ENCODE measurements at places on chromosomes 6 and 20.

GRCh38 chr6:40695114-40695513, 108.0 kb upstream of the LRFN2 start:
- DNase-seq: no peak

- DNase-seq: no peak
Measured at GRCh38 chr6:68652117-68652536, 17.0 kb downstream of the ADGRB3 start.

- DNase-seq: no peak
Measured at GRCh38 chr20:24032400-24032898, 43.9 kb upstream of the GGTLC1 start.

DNA sequence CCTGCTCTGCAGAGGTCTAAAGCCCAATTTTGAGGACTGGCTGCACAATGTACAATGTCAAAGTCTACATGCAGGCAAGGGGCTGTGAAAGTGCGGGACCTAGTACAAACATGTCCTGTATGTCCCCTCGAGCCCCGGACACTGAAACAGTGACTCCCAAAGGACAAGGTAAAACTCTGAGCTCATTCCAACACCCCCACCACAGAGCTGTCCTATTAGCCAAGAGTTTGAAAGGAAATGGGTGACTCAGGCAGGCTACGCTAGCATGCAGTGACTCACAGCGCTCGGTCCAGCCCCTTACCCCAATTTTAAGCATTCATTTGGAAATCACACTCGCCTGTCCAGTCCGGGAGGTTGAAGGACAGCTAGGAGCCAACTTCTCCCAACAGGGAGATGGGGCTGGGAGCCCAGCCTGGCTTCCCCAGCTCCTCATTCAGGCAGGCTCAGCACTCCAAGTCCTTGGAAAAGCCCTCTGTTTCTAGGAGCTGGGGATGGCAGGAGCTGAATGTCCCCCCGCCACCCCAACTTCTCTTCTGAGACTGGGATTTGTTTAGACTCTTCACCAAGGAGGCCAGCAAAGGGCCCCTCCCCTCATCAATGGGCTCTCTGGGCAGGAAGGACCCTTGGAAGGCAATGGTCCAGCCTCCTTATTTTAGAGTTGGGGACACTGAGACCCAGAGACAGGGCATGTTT, 3.9 kb downstream of the SDC4 start:
- DNase-seq: no peak

DNA sequence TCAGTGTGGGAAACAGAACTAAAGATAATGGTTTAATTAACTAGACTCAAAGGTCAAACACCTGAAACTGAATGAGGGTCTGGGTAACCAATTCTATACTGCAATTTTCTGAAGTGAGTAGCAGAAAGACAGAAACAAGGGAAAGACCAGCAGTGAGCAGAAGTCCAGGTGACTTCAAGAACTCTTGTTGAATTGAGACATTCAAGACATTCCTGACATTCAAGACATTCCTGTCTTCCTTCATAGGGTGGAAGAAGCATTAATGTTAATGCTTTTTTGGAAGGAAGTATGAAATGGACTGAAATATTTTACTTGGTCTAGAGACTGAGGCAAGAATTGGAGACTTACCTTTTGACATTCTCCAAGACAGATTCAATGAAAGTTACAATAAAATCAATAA, 529.9 kb upstream of the MMS22L start:
- DNase-seq: no peak

DNA sequence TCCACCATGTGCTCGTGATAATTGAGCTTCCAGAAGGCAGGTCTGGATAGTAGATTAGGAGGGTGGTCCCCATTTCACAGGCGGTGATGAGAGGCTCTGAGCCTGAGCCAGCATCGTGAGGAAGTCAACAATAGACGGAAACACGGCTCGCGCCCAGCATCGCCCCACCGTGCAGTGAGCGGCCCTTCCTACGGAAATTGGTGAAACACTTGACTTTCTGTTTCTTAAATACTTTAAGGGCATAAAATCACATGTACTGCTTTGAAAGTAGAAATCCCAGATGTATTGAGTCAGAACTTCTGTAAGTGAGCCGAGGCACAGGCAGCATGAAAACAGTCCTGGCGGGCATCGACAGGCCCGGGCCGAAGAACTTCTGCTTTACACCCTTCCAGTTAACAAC, 4.3 kb upstream of the KIF25 start:
- no peak for DNase-seq

DNA sequence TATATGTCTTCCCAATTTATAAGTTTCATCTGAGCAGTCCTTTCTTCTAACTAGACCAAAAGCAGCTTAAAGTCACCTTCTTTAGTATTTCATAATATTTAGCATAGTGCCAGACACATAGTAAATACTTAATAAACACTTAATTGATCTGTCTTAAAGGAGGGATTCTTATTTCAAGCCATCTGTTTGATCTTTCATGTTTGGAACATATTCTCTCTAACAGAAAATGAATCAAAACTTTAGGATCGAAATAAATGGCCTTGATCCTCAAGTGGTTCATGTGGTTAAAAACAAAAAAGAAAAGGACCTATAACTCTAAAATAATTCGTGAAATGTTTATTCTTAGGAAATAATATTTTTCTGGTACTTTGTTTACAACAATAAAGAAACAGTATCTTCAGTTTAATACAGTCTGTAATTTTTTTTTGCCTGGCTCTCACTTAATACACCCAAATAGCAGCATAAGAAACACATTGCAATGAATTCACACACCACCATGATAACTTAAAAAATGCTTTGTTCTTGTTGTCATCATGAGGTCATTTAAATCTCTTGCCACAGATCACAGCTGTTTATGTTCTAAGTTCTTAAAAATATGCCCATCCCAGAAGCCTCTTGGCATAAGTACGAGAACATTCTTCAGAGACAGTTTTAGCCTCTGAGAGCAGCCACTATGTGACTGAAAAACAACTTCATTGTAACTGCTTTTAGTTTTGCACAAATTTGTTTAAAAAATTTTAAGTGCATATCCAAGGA, 48.1 kb downstream of the ESF1 start:
- no peak for DNase-seq

DNA sequence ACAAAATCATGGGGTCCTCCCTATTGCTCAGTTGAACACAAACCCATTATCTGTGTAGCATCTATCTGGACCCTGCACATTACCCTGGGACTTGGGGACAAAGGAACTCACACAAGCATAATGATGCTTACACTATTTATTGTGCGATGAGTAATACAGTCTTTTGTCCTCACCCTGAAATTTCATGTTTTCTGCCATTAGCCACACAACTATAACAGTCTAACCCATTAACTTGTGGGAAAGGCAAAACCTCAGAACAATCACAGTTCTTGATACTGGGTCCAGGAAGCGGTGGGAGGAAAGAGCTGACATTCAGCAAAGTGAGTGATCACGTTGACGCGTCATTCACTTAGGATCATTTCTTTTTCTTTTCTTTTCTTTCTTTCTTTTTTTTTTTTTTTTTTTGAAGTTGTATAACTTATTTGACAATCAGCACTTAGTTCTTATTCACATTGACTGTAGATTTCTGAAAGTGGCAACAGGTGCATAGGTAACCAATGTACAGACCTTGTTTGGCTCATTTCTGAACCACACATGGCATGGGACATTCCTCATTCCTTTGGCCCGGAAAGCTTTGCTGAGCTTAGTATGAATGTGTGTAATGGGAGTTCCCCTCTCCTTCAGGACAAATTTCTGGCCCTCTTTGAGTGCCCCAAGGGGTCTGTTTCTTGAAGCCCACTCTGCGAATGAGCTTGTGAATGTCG, 94.8 kb upstream of the CNKSR3 start:
- DNase-seq: no peak

- no peak for DNase-seq
Measured at GRCh38 chr20:931401-931800, 15.3 kb upstream of the ANGPT4 start.

DNA sequence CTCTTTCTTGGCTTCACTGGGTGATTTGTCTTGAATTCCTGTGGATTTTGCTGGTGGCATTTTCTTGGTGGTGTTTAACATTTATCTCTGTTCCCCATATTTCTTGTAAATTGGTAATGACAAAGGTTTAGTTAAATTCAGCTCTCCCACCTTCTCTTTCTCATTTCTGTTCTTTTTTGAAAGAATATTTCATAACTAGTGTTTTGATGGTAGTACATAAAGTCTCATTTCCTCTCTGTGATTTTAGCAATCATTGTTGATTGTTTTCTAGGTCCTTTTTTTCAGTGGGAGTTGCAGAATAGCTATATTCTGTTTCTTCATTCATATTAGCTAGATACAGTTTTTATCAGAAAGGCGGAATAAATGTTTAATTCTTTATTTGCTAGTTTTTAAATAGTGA, 73.1 kb downstream of the QKI start:
- no peak for DNase-seq

- DNase-seq: no peak
Measured at GRCh38 chr20:16709017-16709416, 20.8 kb upstream of the SNRPB2 start.

GRCh38 chr20:11178946-11179654, 505.3 kb upstream of the JAG1 start:
- DNase-seq: no peak

- no peak for DNase-seq
Measured at GRCh38 chr6:38517005-38517404, 122.7 kb downstream of the BTBD9 start.

- DNase-seq: no peak
Measured at GRCh38 chr6:18485660-18486435, 98.7 kb downstream of the RNF144B start.

GRCh38 chr6:36853325-36853724, 14.1 kb upstream of the CPNE5 start:
- no peak for DNase-seq

DNA sequence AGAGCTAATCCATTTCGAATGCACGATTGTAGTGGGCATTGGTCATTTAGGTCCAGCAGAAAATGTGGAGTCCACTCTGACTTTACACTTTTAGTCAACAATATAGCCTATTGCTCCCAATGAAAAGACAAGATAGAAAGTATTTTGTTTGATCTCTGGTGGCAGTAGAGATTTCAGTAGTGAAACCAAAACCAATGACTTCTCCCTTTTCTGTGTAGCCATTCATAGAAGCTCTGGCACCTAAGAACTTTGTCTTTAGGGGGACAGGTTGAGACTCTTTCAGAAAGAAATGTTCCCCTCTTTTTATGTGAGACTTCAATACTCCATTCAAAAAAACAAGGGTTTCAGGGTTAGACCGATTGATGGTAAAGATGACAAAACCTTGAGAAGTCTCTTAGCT, 510.8 kb upstream of the POU3F2 start:
- no peak for DNase-seq

- no peak for DNase-seq
Measured at GRCh38 chr6:90368601-90369000, 72.0 kb upstream of the BACH2 start.

- DNase-seq: no peak
Measured at GRCh38 chr6:79495246-79495645, 42.0 kb downstream of the LCA5 start.

- DNase-seq: no peak
Measured at GRCh38 chr6:34510299-34510698, 44.4 kb downstream of the PACSIN1 start.

- DNase-seq: no peak
Measured at GRCh38 chr6:36979347-36979742, 6.7 kb downstream of the MTCH1 start.

DNA sequence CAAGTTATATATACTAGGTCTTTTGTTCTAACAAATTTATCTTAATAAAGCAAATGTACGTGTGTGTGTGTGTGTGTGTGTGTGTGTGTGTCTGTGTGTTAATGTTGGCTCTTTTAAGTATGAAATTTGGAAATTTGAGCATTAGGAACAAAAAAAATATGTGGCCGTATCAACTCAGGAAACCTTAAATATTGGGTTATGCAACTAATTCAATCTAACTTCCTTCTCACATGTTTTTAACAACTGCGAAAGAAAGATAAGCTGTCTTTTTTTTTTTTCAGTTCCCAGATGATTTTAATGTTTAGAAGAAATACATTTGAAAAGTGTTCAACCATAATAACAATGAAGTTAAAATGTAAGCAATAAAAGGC, 616.4 kb upstream of the ARID1B start:
- no peak for DNase-seq

DNA sequence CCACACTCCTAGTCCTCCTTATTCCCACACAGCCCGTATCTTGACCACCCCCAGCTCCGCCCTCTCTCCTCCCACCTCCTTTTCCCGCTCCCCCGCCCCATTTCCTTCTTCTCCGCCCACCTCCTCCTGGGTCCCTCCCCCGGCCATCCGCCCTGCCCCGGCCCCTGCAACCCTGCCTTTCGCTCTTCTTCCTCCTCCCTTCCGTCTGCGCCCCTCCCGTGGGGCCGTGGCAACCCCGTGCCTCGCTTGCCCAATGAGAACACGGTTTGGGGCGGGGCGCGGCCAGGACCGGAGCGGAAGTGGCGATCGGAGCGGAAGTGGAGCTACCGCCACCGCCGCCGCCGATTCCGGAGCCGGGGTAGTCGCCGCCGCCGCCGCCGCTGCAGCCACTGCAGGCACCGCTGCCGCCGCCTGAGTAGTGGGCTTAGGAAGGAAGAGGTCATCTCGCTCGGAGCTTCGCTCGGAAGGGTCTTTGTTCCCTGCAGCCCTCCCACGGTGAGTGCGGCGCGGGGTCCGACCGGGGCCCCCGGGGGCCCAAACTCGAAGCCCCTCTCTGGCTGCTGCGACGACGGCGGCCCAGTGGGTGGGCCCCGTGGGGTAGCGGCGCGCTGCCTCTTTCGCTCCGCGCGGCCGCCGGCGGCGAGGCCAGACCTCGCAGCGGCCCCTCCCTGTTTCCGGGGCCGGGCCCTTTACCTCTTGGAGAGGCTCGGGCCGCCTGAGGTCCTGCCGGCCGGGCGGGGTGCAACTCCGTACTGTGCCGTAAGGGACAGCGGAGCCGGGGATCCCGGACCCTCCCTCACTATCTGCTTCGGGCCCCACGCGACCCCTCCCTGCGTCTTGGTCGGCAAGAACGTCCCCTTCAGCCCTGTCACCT, at the start of gene YWHAB:
YWHAB (plus strand) TSS at position 314 of the 874 bp plus-strand sequence. CDS start 15,829 bp downstream, outside the sequence.
- peak; percentile 99 for DNase-seq

- no peak for DNase-seq
Measured at GRCh38 chr6:85364344-85364743, 85.5 kb upstream of the NT5E start.

DNA sequence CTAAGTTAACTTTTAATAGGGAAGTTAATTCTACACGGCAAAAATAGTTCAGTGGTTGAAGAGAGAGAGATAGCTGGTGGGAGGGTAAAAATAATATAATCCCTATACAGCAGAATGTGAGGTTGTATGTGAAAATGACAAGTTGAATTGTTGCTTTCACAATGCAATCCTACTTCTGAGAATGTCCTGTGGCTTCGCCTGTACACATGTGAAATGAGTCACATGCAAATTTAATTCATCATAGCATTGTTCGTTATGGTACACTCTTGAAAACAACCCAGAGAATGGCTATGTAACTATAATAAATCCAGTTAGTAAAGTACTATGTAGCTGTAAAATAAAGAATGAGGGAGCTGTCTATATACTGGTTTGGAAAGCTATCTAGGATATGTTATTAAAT, 46.0 kb upstream of the HINT3 start:
- no peak for DNase-seq
